Renal cortical epithelial cell (primary cell): ENCODE measurements at places on chromosomes 5 and 9. TPM values are rescaled to one million over a fixed set of nuclear protein-coding genes. Genes with fewer than 3 reads are reported as not detected.

The FAM153A gene
- total RNA-seq: 5.8 TPM in 1 of 2 replicates, not detected in the other

The FBP2 gene
- total RNA-seq: not detected in 2 replicates

The FRMPD1 gene
- total RNA-seq: 0.10 TPM in 1 of 2 replicates, not detected in the other

The NOXA1 gene
- total RNA-seq: 2.1 and 2.8 TPM in 2 replicates

The ETF1 gene
- 135 and 213 TPM in 2 replicates for total RNA-seq

The NUDCD2 gene
- total RNA-seq: 3.8 and 5.3 TPM in 2 replicates

The GNA14 gene
- 0.10 and 0.17 TPM in 2 replicates for total RNA-seq

The C5orf63 gene
- total RNA-seq: 2.4 and 5.6 TPM in 2 replicates

The GPX3 gene
- total RNA-seq: 5.2 and 102 TPM in 2 replicates

DNA sequence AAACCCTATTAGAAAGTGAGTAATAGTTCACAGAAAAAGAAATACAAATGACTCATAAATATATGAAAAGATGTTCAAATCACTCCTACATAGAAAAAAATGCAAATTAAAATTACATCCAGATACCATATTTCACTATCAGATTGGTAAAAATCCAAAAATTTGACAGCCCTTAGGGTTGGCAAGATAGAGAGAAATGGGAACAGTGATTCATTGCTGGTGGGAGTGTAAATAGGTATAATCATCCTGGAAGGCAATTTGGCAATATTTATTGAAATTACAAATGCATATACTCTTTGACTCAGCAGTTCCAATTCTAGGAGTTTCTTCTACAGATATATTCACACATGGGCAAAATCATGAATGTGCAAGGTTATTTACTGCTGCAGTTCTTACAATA, 273.5 kb downstream of the NR2F1-AS1 start:
- DNase-seq: no peak

- DNase-seq: no peak
Observed at GRCh38 chr5:135432113-135432512, 15.0 kb downstream of the DCANP1 start.

DNA sequence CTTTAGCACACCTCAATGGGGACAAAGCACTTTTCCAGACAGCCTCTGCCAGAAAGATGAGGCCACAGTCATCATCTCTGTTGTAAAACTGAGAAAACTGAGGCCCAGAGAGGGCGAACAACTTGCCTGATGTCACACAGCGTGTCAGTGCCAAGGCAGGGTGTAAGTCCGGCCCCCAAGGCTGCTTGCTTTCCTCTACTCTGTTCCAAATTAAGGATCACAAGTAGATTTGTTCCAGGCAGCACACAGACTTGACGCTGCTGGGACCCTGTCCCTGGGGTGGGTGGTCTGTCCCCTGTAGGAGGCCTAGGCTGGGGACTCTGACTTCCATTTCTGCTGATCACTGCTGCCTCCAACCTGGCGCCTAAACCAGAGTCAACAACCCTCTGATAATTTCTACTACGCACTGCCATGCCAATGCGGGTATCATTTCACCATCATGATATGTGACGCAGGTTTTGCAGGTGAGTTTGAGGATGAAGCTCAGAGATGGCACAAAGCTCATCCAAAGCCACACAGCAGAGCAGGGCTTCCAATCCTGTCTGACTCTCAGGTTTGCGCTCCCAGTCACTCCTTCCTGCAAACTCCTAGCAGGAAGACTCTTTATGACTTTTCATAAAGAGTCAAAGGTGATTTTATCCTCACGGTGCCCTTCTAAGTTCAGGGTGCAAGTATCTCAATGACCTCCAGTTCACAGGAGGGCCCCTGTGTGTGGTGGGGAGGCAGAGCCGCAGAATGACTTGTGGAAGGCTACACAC, 13.5 kb upstream of the RALGDS start:
- DNase-seq: no peak

GRCh38 chr9:130680836-130681768, 12.5 kb upstream of the EXOSC2 start:
- DNase-seq: peak; percentile 63

DNA sequence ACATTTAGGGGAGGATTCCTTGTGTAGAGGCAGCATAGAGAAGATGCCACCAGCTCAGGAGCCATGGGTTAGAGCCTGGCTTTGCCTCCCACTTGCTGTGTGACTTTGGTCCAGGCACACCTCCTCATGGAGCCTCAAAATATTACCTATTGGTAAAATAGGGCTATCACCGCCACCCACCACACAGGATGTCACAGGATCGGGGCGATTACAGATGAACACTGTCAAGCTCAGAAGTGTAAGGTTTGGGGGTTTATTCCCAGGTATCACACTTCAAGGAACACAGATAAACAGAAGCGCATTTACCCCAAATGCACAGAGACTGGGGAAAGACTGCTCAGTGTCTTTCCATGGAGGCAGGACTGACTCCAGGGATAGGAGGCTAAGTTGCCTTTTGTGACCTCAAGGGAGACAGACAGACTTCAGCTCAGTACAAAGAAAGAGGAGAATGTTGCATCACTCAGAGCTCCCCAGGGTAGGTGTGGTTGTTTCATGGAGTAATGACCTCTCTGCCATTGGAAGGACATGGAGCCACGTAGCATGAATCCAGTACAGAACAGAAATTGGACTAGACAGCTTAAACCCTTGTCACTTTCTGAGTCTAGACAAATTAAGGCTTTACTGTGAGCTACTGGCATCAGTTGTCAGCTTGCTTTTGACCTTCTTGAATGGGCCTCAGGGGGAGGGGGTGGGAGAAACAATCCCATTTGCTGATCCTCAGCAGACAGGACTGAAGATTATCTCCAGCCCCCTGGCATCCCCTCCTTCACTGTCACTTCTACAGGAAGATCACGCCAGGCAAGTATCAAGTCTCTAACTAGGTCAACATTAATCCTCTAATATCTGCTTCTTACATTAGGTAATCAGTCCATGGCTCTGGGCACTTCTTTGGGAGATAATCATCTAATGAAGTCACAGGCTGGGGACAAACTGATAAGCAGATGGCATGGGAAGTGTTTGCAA, 6.5 kb downstream of the TRAF1 start:
- no peak for DNase-seq

- DNase-seq: peak; percentile 69
Observed at GRCh38 chr9:94948567-94949235, 222.2 kb downstream of the AOPEP start.

DNA sequence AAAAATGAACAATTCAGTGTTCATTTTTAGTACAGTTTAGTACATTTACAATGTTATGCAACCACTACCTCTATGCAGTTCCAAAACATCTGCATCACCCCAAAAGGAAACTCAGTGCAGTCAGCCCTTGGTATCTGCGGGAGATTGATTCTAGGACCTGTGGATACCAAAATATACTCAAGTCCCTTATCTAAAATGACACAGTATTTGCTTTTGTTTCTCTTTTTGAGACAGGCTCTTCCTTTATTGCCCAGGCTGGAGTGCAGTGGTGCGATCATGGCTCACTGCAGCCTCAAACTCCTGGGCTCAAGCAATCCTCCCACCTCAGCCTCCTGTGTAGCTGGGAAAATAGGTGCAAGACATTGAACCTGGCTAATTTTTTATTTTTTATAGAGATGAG, 114.0 kb downstream of the PIP5K1B start:
- no peak for DNase-seq

GRCh38 chr5:82097-82496, 9.9 kb upstream of the PLEKHG4B start:
- DNase-seq: peak; percentile 9

DNA sequence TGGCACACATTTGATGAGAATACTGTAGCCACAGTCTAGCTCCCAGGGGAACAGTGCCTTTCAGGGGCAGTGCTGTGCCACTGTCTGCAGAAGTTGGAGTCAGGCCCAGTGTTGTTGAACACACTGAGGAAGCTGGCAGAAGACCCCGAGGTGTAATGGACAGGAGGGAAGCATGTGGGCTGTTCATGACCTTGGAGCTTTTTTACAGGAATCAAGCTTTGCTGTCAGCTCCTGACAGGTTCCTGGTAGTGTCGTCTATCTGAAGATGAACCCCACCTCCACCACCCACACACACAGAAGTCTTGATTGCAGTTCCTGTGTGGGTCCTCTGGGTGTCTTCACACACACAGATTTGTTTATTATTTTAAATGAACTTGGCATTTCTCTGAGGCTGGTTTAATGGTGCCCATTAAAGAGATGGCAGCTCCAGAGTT, 40.3 kb upstream of the TNFAIP8 start:
- DNase-seq: peak; percentile 70

- peak; percentile 40 for DNase-seq
Observed at GRCh38 chr9:13952906-13953305, 361.0 kb downstream of the NFIB start.

DNA sequence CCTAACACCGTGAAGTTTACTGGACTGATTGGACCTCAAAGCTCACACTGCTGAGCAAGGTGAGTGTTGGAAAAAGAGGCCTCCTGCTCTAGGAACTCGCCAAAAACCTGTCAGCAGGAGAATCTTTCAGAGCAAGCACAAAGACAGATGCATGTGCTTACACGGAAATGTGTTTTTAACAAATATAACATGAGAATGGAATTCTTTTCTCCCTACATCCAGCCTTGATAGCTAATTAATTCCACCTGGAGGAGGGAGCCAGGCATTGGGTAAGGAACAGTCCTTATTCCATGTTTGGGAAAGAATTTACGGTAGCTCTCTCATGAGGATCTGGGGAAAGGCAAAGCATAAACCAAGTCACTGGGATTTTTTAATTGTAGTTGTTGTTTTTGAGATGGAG, 98.8 kb downstream of the KLF4 start:
- no peak for DNase-seq

DNA sequence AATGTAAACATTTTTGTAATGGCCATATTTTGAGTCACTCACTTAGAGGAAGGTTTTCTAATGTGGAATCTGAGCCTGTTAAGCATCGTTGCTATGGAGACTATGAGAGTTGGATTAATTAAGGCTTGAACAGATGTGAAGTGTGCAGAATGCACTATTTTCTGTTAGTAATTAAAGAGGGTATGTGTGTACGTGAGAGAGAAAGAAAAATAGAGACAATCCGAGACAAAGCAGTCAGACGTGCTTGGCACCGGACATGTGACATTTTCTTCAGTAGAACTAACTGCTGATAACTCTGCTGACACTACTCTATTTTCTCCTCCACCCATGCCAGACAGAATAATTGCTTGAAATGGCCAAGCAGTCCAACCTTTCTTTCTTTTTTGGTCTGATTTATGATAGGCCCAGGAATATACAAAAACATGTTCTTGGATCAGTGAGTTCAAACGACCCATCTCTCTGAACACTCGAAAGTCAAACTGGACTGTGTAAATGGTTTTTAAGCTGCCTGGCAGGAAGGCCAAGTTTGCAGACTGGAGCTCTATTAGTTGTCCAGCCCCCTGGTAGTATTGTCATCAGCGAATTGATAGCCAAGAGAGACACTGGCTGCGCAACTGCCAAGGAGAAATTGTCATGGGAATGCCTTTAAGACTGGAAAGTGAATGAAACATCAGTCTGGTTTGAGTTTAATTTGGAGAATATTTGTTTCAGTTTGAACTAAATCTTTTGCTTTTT, 322.1 kb downstream of the ARHGEF28 start:
- DNase-seq: peak; percentile 39

- DNase-seq: peak; percentile 65
Observed at GRCh38 chr5:59007460-59008063, 424.7 kb downstream of the RAB3C start.

DNA sequence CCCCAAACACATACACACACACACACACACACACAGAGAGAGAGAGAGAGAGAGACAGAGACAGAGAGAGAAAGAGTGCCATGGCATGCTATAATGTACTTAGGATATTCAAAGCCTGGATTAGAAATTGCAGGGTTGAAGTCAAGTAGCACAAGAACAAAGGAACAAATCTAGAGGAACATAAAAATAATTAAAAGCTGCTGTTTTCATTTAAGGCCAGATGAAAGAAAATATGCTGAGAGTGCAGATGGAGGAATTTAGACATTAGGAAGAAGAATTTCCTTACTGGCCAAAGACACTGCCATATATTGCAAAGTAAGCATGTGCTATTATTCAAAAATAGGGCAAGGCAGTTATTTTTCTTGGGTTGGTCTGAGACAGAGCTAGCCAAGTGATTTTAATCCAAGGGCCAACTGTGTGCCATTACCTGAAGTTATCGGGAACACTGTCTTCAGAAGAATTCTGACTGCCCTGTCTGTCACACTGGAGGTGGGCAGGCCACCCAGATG, 31.7 kb downstream of the HSD17B3 start:
- no peak for DNase-seq

- DNase-seq: no peak
Observed at GRCh38 chr5:89324990-89325389, 442.0 kb upstream of the MEF2C start.

- no peak for DNase-seq
Observed at GRCh38 chr9:121784731-121785411, 133.4 kb downstream of the DAB2IP start.

GRCh38 chr5:91556-92263, at the start of gene PLEKHG4B:
Gene PLEKHG4B (plus strand): TSS chr5:92168. CDS start chr5:92232, 64 bp downstream.
- no peak for DNase-seq

- DNase-seq: peak; percentile 67
Observed at GRCh38 chr5:106766916-106767315, 903.8 kb downstream of the EFNA5 start.

GRCh38 chr5:154793599-154794524, 38.7 kb downstream of the LARP1 start:
- no peak for DNase-seq
